Activated CD4-positive, CD25-positive, alpha-beta regulatory T cell (primary cell): ENCODE measurements at places on chromosomes 13 and 19.

GRCh38 chr19:33737681-33738371 lies 58.8 kb upstream of the KCTD15 start:
- no peak for DNase-seq

DNA sequence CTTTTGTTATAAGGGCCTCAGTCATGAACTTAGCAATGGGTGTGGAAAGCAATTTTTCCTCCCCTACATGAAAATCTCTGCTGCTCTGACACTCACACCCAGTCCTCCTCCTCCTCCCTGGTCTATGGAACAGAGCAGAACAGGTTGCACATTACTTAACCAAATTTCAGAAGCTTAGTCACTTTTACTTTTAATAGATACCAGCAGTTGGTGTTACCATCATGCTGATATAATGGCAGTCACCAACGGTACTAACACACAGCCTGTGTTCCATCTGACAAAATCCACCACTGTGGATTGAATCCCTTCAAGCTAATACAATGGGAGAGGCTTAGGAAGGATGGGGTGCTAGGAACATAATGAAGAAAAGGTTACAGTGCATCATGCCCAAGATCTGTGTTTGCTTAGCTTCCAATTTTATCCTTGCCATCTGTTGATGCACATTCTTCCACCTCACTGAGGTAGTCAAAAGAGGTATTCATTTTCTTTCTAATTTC lies 9.8 kb downstream of the TPT1 start:
- no peak for DNase-seq

GRCh38 chr19:47209319-47210179 lies 21.4 kb downstream of the BBC3 start:
- no peak for DNase-seq

DNA sequence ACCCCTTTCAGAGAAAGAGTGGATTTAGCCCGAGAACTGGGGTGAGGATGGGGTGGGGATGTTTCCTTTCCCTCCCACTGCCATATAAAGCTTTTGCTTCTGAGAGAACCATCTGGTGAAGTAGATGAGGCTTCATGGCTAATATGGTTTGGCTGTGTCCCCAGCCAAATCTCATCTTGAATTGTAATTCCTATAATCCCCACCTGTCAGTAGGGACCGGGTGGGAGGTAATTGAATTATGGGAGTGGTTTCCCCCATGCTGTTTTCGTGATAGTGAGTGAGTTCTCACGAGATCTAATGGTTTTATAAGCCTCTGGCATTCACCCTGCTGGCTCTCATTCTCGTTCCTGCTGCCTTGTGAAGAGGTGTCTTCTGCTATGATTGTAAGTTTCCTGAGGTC lies 270.9 kb downstream of the LMO7 start:
- no peak for DNase-seq

GRCh38 chr19:17641846-17642245 lies 46.3 kb downstream of the UNC13A start:
- DNase-seq: no peak

DNA sequence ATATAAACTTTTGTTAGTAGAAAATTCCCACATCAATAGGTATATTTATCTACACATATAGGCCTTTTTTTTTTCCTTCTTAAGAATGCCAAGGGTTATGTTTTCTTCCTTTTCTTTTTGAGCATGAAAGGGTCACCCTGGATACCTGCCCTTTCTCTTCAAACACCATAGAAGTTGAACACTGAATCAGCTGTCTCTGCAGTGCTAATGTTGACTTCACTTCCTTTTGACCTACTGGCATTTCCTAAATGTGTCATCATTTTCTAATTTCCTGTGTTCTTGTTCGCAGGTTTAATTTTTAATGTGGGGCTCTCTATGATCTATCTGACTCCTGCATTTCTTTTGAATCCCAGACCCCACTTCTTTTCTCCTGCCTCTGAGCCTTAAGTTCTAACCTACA lies 532.0 kb downstream of the GPC6 start:
- no peak for DNase-seq

- no peak for DNase-seq
Observed at GRCh38 chr19:33394723-33395560, 21.4 kb downstream of the CEBPG start.

DNA sequence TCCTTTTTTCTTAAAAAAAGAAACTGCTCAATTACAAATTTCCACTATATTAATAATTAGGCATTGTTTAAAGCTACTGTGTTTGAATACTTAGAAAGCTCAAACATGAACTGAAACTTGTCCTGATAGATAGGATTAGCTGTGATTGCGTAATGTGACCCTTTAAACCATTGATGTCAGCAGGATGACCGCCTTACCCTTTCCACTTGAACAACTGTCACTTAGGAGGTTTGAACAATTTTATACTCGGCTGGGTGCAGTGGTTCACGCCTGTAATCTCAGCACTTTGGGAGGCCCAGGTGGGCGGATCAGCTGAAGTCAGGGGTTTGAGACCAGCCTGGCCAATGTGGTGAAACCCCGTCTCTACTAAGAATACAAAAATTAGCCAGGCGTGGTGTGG lies 2.9 kb downstream of the LAMP1 start:
- no peak for DNase-seq

DNA sequence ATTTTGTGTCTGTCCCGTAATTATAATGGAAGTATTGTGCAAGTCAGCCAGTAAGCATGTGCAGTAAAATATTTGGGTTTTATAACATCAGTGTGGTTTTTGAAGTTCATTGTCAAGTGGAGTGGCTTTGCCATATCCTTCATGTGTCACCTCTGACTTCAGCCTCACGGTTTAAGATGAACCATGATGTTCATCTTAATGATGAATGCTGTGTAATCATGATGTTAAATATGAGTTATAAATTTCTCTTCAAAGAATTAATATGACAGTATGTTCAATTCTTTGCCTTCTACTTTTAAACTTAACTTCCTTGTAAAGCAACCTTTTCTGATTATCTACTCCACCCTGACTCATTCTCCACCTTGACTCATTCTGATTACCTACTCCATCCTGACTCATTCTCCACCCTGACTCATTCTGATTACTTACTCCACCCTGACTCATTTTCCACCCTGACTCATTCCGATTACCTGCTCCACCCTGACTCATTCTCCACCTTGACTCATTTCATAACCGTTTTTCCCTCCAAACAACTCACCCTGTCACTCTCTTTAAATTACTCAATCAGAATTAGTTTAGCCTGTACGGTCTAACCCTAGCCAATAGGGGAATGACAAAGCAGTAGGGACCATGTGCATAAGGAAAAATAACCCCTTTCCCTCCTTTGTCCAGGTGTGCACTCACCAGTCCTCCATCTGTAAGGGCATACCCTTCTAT lies 50.3 kb upstream of the ANKRD10 start:
- no peak for DNase-seq

DNA sequence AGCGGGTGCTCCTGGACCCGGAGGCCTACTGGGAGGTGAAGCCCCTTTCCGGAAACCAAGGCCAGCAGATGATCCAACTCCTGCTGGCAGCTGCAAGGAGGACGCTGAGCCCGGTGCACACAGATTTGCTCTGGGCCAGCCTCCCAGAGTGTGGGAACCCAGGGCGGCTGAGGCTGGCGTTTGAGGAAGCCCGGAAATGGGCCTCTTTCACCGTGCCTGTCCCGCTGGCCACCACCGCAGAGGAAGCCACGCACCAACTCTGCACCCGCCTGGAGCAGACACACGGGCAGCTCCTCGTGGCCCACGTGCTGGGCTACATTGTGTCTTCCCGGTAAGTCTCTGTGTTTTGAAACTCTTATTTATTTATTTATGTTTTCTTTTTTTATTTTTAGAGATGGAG lies 30.4 kb downstream of the NWD1 start:
- no peak for DNase-seq

GRCh38 chr13:44242766-44243165 lies 130.9 kb upstream of the SERP2 start:
- DNase-seq: no peak

GRCh38 chr19:4749870-4750590 lies 26.4 kb upstream of the DPP9 start:
- no peak for DNase-seq

GRCh38 chr19:571566-571974 lies 826 bp upstream of the BSG start:
- DNase-seq: no peak
